ENCODE measurements at places on chromosomes 5 and 9.

GRCh38 chr9:136847826-136848392 lies 1.3 kb upstream of the PHPT1 start:
- DNase-seq, result no peak

DNA sequence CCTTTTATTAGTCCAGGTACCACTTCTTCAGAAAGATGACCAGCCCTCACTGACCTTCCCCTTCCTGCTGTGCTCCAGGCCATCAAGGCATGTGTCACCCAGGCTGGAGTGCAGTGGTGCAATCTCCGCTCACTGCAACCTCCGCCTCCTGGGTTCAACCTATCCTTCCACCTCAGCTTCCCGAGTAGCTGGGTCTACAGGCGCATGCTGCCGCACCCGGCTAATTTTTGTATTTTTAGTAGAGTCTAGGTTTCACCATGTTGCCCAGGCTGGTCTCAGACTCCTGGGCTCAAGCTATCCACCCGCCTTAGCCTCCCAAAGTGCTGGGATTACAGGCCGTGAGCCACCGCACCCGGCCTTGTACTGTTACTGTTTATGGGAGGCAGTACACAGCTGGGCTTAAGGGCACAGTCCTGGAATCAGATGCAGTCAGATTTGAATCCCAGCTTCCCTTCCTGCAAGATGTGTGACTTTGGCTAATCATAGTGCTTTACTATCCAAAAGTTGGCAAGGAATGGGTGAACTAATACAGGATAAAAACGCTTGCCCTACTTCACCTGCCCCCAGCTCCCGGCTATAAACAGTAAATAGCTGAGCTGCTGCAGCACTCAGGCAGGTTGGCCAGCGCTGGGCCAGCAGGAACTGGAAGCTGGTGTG lies 483 bp upstream of the EIF4EBP3 start:
- no peak for DNase-seq

- no peak for DNase-seq
These were observed 148.2 kb upstream of the RAI14 start for GRCh38 chr5:34507933-34508332.

DNA sequence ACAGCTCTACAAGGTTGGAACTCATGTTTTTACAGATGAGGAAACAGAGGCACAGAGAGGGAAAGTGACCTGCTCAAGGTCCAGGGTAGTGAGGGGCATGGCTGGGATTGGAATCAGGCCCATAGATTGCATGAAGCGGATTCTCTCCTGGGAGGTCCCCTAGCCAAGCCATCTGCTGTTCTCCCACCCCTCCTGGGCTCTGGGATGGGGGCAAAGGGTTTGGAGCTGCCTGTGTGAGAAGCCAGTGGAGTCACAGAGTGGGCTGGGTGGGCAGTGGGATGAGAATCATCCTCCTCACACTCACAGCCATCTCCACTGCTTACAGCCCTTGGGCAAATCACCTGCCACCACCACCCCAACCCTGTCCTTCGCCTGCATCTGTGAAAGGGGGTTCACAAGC lies 38.6 kb upstream of the PSD2 start:
- DNase-seq, result no peak

DNA sequence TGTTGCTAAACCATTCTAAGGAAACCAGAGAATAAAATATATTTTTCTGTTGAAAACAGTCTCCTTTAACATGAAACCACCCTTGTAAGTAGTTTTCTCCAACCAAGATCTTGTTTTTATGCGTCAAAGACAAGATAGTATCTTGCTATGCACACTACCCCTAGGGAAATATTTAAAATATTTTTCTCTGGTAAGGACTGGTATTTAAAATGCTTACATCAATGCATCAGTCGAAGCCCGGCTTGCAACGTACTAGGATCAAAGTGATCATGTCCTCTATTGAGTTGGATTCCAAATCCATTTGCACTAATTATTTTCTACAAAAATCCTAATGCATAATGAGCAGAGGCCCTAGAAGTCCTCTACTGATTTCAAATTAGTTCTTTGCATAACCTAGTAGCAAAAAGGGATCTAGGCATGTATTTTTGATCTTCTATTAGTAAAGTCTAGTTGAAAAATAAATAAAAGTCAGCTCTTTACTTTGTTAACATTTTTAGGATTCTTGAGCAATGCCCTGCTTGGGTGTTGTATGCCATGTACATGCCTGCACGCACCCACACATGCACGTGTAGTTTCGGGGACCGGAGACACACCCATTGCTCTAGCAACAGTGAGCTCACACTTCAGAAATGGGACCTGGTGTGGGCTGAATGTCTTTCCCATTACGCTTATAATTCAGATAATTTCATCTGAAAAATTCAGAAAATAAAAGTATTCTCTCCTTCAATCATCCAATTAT lies 165.0 kb upstream of the GPR151 start:
- DNase-seq, result no peak

- DNase-seq, result no peak
These were observed 373.7 kb downstream of the ENC1 start for GRCh38 chr5:74266836-74267235.

DNA sequence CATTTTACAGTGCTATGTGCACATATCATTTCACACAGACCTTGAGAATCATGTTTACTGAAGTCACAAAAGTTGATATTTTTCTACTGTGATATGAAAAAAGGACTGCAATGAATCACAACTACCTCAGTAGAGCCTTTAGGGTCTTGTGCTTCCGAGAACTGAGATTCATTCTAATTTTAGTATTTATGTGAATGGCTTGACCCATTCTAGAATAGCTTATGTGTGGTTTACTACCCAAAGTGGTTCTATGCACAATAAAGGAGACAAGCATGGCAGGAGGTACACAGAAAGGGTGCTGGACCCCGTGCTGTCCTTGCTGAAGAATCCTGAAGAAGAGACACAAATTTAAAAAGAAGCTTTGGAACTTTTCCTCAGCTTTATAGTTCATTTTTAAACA lies 28.2 kb downstream of the MEF2C start:
- no peak for DNase-seq

DNA sequence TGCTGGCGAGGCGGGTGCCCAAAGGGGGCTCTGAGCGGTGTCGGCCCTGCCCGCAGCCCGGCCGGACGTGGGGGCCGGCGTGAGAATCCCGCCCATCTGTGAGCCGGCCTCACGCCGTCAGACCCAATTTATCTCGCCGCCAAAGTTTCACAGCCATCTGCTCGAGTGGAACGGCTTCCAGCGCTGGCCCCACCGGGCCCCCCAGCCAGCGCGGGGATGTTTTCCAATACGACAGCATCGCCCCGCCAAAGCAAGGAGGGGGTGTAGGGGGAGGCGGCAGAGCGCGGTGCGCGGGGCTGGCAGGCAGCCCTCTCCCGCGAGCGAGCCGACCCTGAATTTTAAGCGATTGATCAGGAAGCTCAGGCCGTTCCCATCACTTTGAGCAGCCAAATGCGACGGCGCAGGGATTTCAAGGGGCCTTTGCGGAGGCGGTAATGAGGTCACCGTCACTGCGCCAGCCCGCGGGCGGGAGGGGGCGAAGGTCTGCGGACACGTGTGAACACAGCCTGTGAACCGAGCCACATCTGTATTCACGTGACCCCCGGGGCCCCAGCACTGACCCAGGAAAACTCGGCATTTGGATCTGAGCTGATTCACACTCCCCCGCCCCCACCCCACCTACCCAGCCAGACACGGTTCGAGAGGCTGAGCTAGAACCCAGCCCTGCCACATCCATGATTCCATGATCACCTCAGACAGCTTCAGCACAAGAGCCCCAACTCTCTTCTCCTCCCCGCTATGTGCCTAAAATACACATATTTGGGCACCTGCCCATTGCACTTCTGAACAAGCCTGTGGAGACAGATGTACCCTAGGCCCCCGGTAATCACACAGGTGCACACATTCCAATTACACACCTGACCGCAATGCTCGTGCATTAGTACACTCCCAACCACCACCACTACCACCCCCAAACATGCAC lies 47.8 kb upstream of the PSD2 start:
- DNase-seq, result peak; percentile 64

DNA sequence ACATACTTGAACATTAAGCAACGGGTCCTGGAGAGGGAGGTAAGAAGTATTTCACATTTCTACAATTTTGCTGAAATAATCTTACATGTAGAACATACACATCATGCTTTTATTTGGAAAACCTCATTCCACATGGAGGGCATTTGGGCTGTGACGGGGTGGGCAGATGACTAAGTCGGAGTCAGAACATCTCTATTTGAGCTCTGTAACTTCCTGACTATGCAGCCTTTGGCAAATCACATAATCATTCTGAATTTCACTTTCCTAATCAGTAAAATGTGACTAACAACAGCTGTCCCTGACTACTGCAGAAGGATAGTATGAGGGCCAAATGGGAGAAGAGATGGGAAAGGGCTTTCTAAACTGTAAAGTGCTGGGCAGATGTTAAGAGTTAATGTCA lies 17.1 kb upstream of the IL6ST start:
- DNase-seq, result no peak

DNA sequence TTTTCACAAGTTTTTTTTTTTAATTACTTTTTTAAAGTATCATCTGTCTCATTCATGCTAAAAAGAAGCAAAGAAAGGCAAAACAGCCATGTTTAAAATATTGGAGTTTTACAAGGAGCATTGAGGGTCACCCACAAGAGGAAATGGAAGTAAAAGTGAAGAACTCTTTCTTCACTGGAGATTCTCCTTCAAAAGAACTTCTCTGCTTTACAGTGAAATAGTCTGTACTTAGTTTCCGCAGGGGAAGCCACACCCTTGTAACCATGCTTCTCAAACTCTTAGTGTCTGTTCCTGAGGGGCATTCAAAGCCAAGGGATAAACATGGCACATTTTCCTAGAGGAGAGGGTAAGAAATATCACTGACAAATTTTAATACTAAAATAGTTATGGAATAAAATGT lies 8.6 kb downstream of the C9orf72 start:
- DNase-seq, result no peak

- DNase-seq, result no peak
These were observed 154.0 kb downstream of the BARX1 start for GRCh38 chr9:93801120-93801519.

- DNase-seq, result no peak
These were observed 20.8 kb downstream of the RETREG1 start for GRCh38 chr5:16595881-16596580.

GRCh38 chr9:114038724-114039313 lies 39.3 kb downstream of the AMBP start:
- DNase-seq, result no peak

- DNase-seq, result no peak
These were observed 97.5 kb downstream of the DMXL1 start for GRCh38 chr5:119168401-119168800.

- no peak for DNase-seq
These were observed 61.2 kb upstream of the TAF11L2 start for GRCh38 chr5:17436761-17437221.

- DNase-seq, result no peak
These were observed 8.1 kb downstream of the SPDL1 start for GRCh38 chr5:169591636-169592035.

GRCh38 chr5:28542987-28543386 lies 1504.6 kb upstream of the CDH9 start:
- DNase-seq, result no peak

GRCh38 chr5:78753093-78753531 lies 104.5 kb upstream of the LHFPL2 start:
- DNase-seq, result no peak
